D721Med (cell line): ENCODE measurements at places on chromosomes 3 and 15.

DNA sequence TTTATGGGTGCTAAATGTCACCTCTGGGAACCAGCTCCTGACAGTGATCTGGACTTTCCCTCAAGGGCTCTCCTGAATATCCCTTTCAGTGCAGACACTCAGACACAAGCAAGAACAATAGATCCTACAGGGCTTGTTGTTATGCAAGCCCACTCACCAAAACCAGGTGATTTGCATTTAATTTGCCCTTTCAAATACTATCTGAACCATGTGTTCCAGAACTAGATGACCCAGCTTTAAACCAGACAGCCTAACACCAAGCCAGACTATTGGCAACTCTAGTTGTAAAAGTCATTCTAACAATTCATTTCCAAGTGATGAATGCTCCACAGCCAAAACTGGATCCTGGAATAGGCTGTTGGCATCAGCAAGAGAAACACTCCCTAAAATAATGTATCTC is 5.6 kb upstream of the ATP8B4 start:
- no peak for DNase-seq

- no peak for DNase-seq
Observed at GRCh38 chr3:179181021-179181472, 32.9 kb downstream of the PIK3CA start.

- DNase-seq = no peak
Observed at GRCh38 chr15:60324706-60325438, 72.9 kb downstream of the ANXA2 start.

- no peak for DNase-seq
Observed at GRCh38 chr3:42729404-42730145, 27.0 kb upstream of the HHATL start.

DNA sequence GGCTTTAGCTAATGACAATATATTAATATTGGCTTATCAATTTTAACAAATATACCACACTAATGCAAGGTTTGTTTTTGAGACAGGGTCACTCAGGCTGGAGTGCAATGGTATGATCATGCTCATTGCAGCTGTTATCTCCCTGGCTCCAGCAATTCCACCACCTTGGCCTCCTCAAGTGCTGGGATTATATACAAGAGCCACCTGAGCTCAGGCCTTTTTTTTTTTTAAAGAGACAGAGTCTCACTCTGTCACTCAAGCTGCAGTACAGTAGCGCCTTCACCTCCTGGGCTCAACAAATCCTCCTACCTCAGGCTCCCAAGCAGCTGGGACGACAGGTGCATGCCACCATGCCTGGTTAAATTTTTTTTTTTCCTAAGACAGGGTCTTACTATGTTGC is 11.7 kb downstream of the DLG1 start:
- DNase-seq = no peak

DNA sequence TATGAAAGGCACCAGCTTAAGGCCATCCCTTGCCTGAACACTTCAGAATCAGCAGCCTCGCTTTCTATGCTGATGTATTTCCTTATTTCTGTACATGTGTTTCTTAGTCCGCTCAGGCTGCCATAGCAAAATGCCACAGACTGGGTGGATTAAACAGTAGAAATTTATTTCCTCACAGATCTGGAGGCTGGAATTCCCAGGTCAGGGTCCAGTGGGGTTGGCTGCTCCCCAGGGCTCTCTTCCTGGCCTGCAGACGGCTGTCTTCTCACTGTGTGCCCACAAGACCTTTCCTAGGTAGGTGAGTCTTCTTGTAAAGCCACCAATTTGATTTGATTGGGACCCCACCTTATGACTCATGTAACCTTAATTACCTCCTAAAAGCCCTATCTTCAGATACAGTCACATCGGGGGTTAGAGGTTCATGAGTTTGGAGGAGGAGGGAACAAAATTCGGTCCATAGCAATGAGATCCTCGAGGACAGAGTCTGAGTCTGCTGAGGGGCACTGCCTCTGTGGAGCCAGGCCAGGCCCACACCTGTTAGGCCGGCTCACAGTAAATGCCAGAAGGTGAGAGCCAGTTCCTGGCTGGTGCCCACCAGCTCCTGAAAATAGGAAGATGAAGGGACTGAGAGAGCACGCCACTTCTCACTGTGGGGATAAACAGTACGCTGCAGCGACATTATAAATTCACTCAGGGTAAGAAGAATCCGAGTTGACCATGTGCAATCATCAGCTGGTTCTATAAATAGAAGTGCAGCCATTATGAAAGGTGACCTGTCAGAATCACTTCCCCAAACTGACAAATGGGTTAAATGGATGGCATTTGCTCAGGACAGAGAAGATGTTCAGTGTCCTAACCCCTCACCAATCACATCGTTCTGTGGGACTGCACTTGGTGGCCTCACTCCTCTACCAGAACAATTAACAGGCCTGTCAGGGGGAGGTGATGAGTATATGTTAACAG is 41.1 kb downstream of the CTXND1 start:
- no peak for DNase-seq

DNA sequence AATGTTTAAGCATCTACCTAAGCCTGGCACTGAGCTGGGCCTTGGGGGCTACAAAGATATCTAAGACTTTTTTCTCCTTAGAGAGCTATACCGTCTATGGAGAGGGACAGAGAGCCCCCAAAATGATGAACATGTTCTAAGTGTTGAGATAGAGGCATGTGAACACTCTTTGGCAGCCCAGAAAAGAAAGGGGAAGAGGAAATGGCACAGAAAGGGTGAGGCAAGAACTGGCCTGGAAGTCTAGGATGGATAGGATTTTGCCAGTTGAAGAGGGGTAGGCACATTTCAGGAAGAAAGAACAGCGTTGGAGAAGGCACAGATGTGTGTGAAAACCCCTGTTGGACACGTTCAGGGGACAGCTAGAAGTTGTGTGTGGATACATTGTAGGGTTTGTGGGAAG is 276.2 kb upstream of the LRRFIP2 start:
- DNase-seq = no peak

DNA sequence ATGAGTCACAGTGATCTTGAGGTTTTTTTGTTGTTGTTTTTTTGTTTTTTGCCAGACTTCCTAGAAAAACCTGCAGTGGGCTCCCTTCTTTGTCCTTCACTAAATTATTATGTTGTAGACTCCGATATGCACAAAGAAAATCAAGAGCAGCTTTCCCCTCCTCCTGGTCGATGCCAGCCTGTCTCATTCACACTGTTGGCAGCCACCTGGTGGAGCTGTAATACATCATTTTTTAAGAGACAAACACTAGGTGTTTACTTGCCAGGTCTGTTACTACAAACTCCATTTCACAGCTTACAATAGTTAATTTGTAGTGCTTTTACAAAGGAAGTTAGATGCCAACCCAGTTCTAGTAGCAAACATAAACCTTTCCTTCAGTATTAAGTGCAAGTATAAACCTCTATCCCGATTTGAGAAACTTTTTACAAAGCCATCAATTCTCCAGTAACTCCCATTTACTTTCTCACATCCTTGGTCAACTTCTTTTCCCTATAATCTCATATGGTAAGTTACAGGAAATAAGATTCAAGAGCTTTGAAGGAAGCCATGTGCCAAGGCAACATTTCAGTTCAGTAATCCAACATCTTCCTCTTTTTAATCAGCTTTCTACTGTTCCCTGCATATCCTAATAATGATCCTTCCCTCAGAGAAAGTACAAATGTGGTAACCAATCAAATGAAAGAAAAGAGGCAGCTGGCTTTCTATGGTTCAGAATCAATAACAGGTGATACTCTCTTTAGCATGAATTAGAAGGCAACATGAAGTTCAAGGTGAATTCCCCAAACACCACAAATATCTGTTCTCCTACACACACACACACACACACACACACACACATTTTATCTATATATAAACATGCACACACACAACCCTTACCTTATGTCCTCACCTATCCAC is 14.0 kb downstream of the AAGAB start:
- no peak for DNase-seq

DNA sequence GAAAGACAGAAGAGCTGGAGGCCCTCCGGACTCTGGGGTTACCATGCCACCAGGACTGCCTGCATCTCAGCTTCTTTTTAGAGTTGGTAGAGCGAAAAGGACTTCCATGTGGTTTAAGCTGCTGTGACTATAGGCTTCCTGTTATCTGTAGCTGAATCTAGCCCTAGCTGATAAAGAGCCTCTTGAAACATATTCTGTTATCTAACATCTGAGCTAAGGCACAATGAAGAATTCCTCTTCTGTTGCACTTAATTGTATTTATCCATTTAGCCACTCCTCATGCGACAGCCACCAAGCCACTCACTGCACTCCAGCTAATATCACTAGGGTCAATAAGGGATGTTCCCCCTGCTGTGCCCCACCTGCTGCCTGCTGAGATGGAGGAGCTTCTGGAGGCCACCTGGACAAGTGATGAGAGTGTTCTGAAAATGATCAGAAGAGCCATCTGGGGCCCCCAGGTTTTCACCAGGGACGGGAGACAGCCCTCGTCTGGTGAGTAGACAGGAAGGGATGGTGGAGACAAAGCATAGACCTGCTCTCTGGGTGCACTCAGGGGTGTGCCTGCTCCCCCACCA is 94.6 kb upstream of the PLXNA1 start:
- no peak for DNase-seq

DNA sequence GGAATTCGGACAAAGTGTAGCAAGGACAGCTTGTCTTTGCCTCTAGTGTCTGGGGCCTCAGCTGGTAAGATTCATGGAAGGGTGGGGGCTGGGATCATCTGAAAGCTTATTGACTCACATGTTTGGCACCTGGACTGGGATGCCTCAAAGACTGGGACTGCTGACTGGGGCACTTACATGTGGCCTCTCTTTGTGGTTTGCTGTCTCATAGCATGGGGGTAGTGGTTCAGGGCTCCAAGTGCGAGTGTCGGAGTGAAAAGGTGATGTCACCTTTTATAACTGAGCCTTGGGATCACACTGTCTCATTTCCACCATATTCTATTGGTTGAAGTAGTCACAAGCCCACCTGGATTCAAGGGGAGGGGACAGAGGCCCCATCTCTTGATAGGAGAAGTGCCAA is 6.8 kb downstream of the MFSD1 start:
- DNase-seq = no peak

- DNase-seq = no peak
Observed at GRCh38 chr3:31664031-31664430, 131.3 kb downstream of the STT3B start.

DNA sequence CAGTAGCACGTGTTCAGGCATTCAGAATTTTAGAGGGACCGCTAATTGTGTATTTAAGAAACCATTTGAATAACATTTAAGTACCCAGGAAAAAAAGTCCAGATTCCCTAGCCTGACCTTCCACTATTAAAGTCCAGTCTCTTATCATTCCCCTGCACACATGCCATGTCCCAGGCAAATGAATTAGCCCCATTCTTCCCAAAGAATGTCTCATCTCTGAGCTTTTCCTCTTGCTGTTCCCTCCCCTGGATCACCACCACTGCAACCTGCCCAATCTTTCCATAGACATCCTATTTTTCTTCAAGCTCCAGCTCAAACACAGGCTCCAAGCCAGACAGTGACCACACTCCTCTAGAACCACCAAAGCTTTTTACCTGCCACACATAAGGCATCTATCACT is 25.9 kb downstream of the PLD1 start:
- DNase-seq = no peak

DNA sequence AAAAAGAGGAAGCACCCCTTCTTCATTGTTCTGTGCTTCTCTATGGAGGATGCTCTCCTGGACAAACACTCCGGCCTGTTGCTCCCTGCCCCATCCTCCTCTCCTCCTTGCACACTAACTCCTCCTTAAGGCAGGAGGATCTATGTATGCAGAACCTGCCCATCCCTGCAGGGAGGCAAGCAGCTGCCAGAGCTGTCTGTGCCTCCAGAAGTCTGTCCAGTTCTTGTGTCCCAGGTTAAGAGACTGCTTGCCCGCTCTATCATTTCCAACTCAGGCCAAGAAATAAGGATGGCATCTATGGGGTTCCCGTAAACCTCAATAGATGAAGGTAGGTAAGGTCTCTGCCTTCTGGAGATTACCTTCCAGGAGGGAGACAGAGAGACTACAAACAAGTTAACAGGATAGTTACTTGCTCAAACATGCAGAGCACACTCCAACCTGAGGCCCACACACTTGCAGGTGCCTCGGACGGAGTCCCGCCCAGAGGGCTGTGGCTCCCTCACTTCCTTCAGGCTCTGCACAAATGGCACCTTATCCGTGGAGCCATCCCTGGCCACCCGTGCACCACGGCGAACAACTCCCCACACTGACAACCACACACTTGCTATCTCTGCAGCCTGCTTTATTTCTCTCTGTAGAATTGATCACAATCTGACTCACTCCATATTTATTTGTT is 6.9 kb downstream of the XXYLT1 start:
- DNase-seq = no peak

DNA sequence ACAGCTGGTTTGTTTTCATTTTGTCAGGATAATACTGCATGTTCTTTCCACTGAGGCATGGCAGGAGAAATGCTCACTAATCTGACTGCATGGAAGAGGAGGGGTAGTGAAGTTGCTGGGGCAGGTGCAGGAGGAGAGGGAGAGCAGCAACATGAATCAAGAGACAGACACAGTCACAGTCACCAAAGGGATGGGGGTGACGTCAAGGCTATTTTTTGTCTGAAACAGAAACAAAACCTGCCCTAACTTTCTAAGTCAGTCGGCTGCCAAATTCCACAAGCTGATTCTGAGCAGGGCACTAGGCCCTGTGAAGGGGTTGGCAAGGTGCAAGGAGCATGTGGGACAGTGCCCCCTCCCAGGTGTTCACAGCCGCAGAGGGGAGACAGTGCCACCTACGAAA is 186.6 kb upstream of the NSMCE3 start:
- DNase-seq = no peak

GRCh38 chr15:81175496-81175895 is 21.2 kb upstream of the IL16 start:
- DNase-seq = no peak

DNA sequence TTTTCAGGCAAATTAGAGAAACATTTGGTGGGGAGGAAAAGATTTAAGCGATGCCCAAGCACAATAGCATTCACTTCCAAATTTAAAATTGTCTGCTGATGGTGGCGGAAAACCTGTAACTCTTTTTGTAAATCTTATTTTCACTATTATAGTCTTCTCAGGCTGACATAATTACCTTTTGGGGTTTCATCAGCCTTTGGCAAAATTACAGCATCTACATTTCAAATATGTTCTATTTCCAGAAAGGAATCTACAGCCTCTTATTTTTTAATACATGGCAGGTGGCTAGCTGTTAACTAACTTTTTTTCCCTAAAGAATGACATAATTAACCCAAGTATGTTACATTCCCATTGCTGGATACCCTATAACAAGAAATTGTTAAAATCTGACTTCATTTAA is 391.5 kb upstream of the CCDC54 start:
- DNase-seq = no peak

DNA sequence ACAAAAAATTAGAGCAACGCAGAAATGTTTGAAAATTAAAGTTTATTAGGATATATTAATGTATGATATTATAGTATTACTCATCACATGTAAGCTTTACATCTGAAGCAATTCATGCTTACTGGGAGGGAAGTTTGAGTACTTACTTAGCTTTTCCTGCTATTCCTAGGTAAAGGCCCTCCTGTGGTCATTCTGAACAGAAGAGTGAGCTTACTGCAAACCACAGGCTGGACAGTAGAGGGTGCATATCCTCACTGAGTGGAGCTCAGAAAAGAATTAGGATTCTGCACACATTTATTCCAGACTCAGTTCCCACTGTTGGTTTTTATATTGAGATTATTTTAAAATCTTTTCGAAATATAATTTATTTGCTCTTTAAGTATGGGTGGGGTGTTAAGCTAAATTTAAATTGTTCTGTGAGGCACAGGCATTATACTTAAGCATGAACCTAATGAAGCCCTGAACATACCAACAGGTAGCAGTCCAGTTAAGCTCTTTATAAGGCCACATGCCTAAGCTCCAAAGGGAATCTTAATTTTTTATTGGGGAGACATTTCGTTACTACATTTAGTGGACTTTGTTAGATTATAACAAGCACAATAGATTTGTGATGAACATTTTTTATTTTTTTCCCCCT is 10.2 kb downstream of the MRPS22 start:
- DNase-seq = no peak
